ENCODE measurements at places on chromosomes 16 and 17.
A peak's percentile ranks its signal among the peaks of the same experiment; 100 is the strongest.

GRCh38 chr17:82402865-82403264, 15.3 kb upstream of the HEXD start:
- no peak for DNase-seq

- no peak for DNase-seq
Observed at GRCh38 chr16:13100970-13101369, 199.6 kb downstream of the SHISA9 start.

DNA sequence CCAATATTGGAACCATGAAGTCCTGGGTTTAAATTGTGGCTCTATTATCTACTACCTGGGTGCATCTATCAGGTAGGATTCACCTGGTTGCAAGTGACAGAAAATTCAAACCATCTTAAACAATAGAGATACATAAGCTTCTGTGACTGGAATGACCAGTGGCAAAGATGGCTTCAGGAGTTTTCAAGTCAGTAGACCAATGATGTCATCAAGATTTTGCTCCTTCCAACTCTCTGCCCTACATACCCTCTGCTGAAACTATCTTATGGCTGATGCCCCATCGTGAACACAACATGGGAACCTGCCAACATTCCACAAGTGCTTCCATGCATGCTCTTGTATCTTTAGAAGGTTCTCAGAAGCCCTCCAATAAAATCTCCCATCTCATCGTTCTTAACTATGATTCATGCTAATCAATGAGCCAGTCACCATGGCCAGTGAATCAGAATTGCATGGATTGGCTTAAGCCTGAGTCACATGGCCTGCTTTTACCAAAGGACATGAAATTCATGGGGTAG, 180.9 kb downstream of the GRIN2A start:
- no peak for DNase-seq

DNA sequence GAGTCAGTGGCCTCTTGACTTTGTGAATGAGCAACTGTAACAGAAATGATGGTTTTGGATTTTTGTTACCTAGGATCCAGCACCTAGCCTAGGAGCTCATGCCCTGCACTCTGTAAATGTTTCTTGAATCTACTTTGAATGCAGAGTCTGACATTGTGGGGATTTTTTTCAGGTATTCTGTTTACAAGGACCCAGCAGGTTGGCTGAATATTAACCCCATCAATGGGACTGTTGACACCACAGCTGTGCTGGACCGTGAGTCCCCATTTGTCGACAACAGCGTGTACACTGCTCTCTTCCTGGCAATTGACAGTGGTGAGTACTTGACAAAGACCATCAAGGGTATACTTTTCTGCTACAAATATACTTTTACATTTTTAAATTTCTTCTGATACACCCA, 59.8 kb upstream of the HSBP1 start:
- DNase-seq: no peak

DNA sequence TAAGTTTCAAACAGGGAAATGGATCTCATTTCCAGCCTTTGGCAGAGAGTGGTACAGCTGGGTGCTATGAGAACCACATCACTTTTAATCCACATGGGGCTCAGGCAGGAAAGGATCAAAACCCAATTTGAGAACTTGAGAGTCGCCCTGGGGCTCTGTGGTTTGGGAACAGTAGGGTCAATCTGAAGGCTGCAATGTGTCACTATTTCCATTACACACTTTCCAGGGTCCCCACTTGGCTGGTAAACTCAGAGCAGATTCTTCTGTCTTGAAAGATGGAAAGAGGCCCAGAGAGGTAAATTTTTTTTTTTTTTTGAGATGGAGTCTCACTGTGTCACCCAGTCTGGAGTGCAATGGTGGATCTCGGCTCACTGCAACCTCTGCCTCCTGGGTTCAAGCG, 6.7 kb upstream of the HIGD1B start:
- no peak for DNase-seq

- peak; percentile 88 for DNase-seq
Observed at GRCh38 chr17:75783069-75783783, 1.4 kb upstream of the UNK start.

DNA sequence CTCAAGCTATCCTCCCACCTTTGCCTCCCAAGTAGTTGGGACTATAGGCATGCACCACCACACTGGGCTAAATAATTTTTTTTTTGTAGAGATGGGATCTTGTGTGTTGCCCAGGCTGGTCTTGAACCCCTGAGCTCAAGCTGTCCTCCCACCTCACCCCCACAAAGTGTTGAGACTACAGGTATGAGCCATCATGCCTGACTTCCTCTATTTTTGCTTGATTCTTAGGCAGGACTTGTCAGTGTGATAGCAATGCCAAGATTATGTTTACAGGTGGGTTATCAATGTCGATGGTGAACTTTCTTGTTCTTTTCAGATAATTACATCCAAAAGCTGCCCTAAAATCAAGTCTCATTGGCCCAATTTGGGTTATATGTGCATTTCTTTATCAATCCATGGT, 96.9 kb downstream of the HS3ST4 start:
- DNase-seq: no peak

DNA sequence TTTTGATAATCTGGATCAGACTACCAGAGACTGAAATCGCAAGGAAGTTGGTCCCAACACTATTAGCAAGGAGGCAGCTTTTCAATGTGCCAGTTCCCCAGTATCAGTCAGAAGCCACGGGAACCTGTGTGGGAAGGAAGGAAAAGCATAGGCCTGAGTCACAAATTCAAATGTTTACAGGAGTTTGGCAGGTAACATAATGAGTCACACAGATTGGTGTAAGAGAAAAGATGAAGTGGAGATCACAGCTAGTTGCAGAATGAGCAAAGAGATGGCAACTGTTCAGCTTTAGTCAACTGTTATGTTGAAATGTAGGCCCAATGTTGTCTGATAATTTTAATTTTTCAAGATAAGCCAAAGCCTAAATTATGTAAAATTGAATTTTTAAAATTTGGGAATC, 28.1 kb upstream of the ITGA2B start:
- DNase-seq: peak; percentile 75

DNA sequence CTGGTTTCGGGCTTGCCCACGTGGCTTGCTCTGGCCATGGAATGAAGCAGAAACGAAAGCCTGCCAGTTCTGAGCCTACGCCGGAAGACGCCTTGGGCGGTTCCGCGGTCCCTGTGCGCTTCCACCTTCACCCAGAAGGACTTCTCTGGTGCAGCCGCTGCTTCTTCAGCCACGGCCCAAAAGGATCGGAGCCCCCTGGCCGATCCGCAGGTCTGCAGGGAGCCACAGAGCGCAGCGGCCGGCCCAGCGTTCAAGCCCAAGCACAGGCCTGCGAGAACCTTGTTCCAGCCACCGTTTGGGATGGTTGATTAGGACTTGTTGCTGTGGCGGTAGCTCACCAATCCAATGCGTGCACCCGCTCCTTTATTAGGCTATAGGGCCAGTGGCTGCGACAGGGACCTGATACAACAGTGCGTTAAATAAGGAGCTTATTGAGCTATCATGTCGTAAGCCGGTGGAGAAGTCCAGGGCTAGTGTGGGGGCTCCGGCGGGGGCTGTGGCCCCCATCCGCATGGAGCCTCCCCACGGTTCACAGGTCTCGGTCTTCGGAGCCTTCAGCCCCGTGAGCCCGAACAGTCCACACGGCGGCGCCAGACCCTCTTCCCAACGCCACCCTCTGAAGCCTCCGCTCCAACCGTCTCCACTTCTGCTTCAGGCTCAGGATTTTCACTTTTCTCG, 10.2 kb upstream of the MPP2 start:
- DNase-seq: peak; percentile 36

GRCh38 chr16:85759631-85760419, 8.9 kb upstream of the C16orf74 start:
- peak; percentile 12 for DNase-seq

DNA sequence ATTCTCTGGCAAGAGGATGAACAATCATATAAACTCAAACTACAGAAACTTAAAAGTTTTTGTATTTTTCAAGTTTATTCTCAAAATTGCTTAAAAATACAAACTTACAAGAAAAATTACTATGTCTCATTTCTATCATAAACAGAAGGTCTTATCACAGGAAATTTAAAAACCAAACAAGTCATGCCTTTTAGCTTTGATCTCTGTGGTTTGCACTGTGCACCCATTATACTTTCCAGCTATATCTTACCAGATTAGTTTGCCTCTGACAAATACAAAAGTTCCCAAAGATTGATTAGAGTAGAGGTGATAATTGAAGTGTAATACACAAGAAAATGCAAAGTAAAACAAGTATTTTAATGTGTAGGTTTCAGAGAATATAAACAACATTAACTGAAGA, 117.4 kb downstream of the MYO1D start:
- no peak for DNase-seq

DNA sequence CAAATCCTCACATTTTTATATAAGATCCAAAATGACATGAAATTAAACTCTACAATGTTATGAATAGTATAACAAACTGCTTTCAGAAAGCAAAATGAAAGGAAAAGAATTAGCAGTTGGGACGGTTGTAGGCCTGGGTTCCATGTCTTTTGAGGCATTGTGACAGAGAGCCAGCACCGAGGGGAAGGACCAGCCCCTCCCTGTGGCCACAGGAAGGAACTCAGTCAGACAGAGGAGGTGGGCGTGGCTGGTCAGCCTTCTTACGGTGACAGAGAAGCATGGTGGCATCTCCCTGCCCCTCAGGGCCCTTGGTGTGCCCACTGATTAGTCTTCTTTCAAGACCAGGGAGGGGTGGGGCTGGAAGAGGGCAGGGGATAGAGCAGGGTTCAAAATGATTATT, 5.7 kb downstream of the ZNF319 start:
- peak; percentile 29 for DNase-seq

- DNase-seq: no peak
Observed at GRCh38 chr17:6536053-6536452, 20.3 kb downstream of the PITPNM3 start.

GRCh38 chr16:65278874-65279273, 157.0 kb upstream of the CDH11 start:
- DNase-seq: no peak

DNA sequence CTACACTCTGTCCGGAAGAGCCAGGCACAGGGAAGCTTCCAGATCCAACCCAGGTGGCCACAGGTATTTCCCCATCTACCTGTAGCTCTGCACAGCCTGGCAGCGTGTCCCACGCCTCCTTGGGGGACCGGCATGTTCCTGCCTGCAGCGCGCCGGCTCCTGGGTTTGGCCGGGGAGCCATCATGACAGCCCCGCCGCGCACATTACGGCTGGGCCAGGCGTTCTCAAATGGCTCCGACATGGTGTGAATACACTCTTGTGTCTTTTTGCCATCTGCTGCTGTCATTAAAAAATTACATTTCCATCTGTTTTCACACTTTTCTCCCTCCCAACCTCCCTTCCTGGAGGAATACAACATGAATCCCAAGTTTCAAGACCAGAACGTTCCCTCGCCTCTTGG, 8.0 kb upstream of the GINS2 start:
- DNase-seq: no peak

DNA sequence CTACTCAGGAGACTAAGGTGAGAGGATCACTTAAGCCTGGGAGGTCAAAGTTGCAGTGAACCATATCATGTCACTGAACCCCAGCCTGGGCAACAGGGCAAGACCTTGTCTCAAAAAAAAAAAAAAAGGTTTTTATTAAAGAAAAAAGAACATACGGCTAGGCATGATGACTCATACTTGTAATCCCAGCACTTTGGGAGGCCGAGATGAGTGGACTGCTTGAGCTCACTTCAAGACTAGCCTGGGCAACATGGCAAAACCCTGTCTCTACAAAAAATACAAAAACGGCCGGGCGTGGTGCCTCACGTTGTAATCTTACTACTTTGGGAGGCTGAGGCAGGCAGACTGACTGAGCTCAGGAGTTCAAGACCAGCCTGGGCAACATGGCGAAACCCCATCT, 38.4 kb downstream of the RANBP10 start:
- peak; percentile 12 for DNase-seq

DNA sequence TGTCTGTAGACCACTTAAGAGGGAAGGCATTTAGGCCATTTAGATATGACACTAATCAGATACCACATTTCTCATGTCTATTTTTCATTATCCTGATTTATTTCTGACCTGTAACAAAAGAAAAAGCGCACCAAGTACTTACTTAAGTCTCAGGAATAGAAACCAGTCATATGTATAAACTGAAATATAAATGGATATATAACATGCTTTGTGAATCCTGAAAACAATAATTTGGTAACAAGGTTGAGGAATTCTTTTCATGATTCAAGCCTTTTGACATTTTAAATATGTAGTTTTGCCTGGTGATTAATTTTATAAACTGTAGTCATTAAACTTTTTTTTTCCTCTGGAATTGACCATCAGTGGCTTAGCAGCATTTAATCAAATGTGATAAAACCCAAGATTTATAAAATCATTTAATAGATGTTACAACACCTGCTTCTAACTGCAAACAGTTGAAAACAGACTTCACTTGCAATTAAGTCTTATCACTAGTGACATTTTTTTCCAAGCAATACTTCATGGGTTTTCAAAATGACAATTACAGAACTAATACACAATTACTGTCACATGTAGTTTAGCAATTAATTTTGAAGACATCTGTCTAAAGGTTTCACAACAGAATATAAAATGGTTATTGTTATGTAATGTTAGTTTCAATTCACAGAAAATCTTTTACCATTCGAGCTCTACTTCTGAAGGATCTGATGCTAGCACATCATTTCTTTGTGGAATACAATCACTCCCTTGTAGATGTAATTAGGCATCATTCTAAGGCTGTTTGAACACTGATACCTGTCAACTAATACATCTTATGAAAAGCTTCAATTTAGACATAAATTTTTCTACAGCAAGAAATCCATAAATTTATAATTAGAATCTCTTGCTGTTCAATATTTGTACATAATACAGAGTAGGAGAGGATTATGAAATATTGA, 110.3 kb downstream of the TOX3 start:
- DNase-seq: no peak

- DNase-seq: no peak
Observed at GRCh38 chr17:46115699-46116098, 77.5 kb downstream of the KANSL1 start.

DNA sequence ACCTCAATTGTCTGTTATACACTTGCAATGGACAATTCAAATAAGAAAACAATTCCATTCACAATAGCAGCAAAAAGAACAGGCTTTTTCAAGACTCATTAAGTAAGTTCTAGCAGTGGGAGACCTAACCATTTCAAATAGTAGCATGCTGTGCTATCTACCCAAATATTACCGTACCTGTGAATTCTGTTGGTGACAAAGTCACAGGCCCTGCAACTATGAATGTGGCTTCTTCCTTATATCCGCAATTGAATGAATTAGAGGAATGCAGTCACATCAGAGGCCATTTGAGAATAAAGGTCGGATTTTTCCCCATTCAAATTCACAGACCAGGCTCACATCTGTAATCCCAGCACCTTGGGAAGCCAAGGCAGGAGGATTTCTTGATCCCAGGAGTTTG, 800 bp upstream of the NME4 start:
- no peak for DNase-seq

DNA sequence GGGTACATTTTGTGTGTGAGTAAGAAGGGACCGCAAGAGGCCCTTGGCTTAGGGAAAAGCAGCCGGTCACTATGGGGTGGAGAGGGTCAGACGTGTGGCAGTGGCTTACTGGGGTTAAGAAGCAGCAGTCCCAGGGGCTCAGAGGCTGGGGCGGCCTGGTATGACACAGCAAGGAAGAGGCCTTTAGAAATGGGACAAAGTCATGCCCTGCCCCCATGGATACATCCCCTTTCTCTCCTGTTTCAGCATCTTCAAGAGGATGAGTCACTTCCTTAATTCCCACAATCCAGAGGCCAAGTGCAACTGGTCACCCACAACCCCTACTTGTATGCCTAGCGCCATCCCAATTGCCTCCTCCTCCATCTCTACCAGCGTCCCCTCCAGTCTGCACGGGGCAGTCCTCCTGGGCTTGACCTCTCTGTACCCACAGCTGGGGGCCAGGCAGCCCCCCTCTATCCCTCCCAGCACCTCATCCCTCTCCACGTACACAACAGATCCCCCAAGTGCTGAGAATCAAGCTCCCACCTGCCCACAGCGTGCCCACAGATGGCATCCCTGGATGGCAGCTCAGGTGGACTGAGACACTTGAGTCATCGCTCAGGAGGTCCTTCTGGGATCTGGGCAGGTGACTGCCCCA, 6.9 kb upstream of the EFTUD2 start:
- DNase-seq: no peak
